ENCODE measurements at places on chromosomes 2 and 18.

- no peak for DNase-seq
Measured at GRCh38 chr2:101517758-101518271, 42.9 kb upstream of the RFX8 start.

- no peak for DNase-seq
Measured at GRCh38 chr2:122341007-122341406, 585.6 kb downstream of the TSN start.

GRCh38 chr2:160651416-160652200 is 158.0 kb upstream of the RBMS1 start:
- DNase-seq, result no peak

- DNase-seq, result no peak
Measured at GRCh38 chr2:86414996-86415395, 26.2 kb upstream of the KDM3A start.

- DNase-seq, result no peak
Measured at GRCh38 chr2:113127646-113128570, 510 bp downstream of the IL1RN start.

Measured in NCI-H510A (cell line).